ENCODE measurements at places on chromosomes 3 and 15.

DNA sequence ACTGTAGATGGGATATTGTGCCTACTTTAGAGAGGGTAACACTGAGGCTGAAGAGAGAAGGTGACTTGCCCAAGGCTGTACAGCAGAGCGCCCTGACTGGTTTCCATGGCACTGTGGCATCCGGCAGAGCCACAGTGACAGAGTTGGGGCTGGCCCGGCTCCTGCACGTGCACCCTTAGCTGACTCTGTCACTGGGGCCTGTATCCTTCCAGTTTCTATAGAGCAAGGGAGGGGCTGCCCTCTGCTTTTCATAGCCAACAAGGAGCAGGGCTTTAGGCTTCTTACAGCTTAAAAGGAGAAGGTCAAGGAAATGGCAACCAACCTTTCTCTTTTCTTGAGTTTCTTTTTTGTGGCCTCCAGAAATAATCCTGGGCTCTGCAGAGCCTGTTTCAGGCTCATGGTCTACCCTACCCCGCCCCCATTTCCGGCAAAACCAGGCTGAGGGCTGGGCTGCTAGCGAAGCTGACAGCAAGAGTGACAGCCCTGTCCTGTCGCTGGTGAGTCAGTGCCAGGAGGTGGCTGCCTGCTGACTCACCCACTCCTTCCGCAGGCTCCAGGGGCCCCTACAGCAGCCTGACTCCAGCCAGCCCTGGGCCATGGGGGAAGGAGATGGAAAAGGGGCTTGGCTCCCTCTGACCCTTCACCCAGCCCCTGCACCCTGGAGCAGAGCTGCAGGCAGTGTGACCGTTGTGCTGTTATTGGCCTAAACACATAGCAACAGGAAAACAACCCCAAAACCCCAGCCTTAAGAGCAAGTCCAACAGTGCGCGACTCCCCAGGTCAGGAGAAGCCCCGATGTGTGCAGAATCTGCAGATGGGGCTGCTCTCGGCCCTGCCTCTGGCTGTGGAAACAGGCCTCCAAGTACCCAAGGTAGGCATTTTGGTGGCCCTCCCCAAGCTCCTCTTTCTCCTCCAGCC lies 29.8 kb downstream of the SLC6A6 start:
- no peak for DNase-seq

- DNase-seq = no peak
These were observed 31.8 kb upstream of the SMAD3 start for GRCh38 chr15:67033571-67034044.

- no peak for DNase-seq
These were observed 27.3 kb downstream of the KLF13 start for GRCh38 chr15:31353931-31354330.

DNA sequence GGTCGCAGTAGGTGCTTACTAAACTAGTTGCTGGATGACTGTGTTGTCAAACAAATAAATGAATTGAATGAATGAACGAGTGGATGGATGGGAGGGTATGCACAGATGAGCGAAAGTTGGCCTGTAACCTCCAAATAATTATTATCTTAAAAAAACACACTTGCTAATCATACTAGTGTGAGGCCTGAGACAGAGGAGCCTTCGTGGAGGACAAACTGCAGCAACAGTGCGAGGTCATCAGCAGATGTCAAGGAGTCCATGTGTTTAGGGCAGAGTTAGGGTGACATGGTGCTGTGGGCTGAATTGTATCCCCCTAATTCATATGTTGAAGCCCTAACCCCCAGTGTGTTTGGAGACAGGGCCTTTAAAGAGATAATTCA lies 24.4 kb downstream of the CORO2B start:
- no peak for DNase-seq

GRCh38 chr3:65939801-65940246 lies 98.9 kb downstream of the MAGI1 start:
- DNase-seq = no peak

- DNase-seq = no peak
These were observed 44.5 kb upstream of the ZPLD1 start for GRCh38 chr3:102390171-102390864.

DNA sequence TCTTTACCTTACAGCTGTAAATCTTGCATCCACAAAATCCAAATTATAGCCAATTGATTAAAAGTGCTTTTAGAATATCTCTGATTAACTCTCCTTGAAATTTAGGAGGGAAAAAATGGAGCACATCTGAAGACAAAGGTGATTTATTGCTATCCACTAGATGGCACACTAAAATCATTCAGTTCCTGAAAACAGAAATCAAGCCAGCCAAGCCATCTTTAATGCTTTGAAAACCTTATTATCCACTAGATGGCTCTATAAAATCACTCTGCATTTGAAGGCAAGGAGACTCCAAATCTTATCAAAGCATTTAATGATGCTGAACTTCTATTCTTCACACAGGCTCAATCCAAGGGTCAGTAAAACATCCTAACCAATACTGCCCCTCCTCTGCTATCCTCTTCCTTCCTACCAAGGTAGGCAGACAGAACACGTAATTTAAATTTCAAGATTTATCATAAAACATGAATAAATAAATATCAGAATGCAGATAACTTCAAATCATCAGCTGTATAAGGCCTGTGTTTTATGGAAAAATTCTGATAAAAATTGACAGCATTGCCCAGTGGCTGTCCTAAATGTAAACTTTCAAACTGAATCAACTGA lies 48.4 kb downstream of the GOLIM4 start:
- peak; percentile 95 for DNase-seq

GRCh38 chr15:90594301-90594738 lies 64.6 kb downstream of the CRTC3 start:
- no peak for DNase-seq

DNA sequence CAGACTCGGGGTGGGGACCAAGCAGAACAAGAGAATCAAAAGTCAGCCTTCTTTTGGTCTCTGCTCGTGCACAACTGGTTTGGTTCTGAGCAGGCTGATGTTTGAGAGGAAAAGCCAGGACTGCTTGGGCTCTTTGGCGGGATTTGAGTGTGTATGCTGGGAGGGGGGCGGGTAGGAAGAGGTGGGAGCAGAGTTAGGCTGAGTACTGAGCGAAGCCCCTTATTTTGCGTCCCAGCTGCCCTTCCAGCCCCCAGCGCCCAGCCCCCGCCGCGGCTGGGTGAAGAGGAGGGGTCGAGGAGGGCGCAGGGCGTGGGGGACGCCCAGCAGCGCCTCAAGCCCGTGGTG lies 153.5 kb upstream of the GOLIM4 start:
- no peak for DNase-seq

GRCh38 chr3:15326037-15326436 lies 6.3 kb downstream of the SH3BP5 start:
- DNase-seq = peak; percentile 21

GRCh38 chr3:1527786-1528185 lies 435.0 kb downstream of the CNTN6 start:
- no peak for DNase-seq

DNA sequence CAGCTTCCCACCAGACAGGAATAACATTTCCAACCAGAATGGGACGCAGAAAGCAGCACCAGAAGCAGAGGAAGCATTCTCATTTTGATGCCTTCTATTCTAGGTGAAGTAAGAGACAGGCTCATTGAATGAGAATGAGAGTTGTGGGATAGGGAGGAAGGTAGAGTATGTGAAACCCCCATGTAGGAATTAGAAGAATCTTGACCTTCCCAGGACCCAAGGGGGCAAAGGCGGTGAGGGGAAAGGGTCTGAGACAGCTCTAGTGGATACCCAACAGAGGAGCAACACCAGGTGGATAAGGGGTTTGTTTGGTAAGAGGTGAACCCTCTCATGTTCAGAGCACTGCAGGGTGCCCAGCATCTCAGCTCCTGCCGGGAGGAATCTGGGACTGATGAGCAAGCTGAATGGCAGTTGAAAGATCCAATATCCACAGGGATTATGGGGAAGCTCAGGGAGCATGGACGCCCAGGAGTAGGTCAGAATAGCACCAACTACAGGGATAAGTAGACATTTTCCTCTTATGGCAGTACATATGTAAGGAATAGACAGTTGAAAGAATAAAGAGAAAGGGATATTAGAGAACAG lies 77.0 kb downstream of the PLCL2 start:
- DNase-seq = no peak

DNA sequence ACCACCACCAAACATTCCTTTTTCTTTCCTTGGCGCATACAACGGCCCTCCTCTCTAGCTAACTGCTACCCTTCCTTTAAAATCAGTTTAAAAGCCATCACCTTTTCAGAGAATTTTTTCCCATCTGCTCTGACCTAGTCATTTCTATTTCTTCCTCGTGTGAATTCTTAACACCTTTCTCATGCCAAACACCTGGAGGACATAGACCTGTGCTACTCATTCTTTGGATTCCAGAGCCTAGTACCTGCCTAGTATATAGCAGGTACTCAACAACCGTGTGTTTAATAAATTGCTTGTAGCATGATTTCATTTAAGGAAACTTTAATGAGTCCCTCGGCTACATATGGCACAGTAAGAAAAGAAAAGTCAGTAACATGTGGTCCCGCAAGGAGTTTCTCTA lies 2.0 kb upstream of the TPM1 start:
- DNase-seq = no peak

GRCh38 chr15:50476143-50476542 lies 51.9 kb downstream of the USP8 start:
- DNase-seq = no peak

- no peak for DNase-seq
These were observed 45.5 kb downstream of the SLC28A1 start for GRCh38 chr15:84929795-84930603.

GRCh38 chr3:101950510-101950909 lies 101.2 kb downstream of the NFKBIZ start:
- DNase-seq = no peak

DNA sequence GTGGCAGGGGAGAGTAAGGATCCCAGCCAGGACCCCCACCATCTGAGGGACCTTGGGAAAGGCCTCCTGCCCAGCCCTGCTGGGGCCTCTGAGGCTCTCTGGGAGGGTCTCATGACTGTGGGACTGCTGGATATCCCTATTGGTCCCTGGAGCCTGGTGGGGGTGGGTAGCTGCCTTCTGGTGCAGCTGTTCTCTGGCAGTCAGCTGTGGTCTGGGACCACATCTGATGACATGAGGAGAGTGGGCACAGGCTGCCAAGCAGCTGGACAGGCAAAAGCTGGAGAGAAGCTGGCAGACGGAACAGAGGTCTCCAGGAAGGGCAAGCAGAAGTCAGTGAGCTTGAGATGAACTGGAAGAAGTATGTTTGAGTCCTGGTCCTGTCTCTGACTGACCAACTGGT lies 22.4 kb downstream of the PLEKHO2 start:
- no peak for DNase-seq

DNA sequence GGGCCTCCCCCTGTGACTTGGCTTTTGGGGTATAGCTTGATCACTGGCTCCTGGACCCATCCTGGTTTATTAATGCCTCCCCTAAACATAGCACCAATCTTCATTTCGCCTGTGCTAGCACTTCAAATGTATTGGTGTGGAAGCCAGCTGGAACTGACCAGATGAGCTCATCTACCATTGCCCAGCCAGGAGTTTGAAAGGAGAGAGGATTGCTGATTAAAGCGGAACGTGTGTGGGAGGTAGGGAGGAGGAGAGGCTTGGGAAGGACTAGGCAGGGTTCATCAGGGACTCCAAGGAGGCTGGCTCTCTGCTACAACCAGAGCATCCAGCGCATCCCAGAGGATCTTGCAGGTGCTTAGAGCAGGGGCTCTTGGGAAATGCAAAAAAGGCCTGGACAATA lies 34.4 kb upstream of the TLE3 start:
- no peak for DNase-seq

DNA sequence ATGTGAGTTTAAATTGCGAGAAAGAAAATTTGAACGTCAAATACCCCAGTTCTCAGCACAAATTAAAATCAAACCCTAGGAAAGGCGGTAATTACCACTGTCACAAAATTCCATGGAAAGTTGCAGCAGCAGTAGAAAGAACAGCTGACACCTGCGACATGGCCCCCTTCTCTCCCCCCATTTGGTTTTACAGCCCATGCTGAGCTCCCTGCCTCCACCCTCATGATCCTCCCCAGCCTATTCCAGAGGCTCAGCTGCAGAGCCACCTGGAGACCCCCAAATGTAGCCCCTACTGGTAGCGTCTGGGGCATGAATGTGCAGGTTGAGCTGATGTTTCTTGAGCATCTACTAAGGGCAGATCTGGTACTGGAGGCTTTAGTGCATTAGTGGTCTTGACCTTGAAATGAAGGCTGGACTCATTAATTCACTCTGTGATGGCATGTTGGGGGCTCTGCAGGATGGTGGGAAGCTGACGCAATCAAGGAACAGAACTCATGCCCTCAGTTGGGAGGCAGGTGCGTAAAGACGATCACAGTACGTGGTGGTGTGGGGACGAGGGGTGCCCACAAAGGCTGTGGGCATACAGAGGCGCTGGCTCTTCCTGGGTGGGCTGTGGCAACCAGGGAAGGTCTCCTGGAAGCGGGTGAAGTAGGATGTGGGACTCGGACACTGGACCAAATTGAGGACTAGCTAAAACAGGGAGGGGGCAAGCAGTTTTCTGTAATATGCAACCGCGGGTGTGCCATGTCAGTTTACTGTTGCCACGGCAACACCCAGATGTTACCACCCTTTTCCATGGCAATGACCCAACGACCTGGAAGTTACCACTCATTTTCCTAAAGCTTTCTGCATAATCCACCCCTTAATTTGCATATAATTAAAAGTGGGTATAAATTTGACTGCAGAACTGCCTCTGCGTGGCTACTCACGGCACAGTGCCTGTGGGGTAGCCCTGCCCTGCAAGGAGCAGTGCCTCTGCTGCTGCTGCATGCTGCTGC lies 39.8 kb downstream of the PRKCD start:
- DNase-seq = no peak

- DNase-seq = no peak
These were observed 202.8 kb upstream of the BCL6 start for GRCh38 chr3:187947927-187948682.

GRCh38 chr3:190178779-190179178 lies 58.1 kb upstream of the P3H2 start:
- DNase-seq = no peak

DNA sequence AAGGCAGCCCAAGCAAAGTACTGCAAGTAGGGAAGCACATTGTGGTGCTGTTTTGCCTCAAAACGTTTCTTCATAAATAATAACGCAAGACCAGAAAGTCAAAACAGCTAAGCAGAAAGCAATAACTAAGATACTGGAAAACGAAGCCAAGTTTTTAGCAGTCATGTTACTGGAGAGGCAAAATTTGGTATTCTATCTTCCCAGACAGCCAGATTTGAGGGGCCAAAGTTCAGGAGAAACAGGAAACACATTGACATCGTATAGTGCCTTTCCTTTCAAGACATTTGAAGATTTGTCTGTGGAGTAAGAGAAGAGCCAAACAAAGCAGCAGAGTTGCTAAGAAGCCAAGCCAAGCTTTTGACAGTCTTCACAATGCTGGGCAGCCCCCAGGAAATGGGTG lies 843.6 kb upstream of the NECTIN3 start:
- DNase-seq = no peak

DNA sequence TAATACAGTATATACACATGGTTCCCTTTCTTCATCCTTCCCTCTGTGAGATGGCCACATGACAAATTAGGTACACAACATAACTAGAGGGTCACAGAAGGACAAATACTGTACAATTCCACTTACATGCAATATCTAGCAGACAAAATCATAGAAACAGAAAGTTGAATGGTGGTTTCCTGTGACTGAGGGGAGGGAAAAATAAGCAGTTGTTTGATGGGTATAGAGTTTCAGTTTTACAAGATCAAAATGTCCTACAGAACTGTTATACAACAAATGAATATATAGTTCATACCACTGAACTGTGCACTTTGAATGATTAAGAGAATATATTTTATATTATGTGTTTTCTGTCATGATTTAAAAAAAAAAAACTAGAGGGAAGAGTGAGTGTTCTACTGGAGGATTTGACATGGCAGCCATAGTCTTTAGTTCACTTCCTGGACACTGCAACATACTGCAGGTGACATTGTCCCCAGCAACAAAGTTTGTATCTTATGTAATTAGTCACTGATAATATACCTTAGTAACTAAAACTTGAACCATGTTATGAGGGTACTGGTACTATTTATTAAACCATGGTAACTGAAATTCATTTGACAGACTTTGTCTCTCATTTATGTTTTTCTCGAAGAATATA lies 37.2 kb downstream of the CCDC54 start:
- DNase-seq = no peak

All from NCI-H82 (cell line).